ENCODE measurements at places on chromosomes 11 and 22. TPM values are rescaled to one million over a fixed set of nuclear protein-coding genes. Genes with fewer than 3 reads are reported as not detected.

Gene ROM1
- 15.6 TPM for total RNA-seq

- DNase-seq: no peak
- no peaks in the 10 kb centered on the region for H3K36me3 ChIP-seq
- H3K27me3 ChIP-seq: no peaks in the 10 kb centered on the region
- no peak overlapping the region for H3K27ac ChIP-seq
These were observed 125.7 kb downstream of the TENM4 start for GRCh38 chr11:79314906-79315689.

GRCh38 chr11:35631891-35632290 is 13.6 kb downstream of the FJX1 start:
- H3K27me3 ChIP-seq: no peaks in the 10 kb centered on the region
- H3K27ac ChIP-seq: no peak overlapping the region
- no peak overlapping the region for H3K4me3 ChIP-seq
- no peak for DNase-seq
- no peaks in the 10 kb centered on the region for H3K4me1 ChIP-seq

DNA sequence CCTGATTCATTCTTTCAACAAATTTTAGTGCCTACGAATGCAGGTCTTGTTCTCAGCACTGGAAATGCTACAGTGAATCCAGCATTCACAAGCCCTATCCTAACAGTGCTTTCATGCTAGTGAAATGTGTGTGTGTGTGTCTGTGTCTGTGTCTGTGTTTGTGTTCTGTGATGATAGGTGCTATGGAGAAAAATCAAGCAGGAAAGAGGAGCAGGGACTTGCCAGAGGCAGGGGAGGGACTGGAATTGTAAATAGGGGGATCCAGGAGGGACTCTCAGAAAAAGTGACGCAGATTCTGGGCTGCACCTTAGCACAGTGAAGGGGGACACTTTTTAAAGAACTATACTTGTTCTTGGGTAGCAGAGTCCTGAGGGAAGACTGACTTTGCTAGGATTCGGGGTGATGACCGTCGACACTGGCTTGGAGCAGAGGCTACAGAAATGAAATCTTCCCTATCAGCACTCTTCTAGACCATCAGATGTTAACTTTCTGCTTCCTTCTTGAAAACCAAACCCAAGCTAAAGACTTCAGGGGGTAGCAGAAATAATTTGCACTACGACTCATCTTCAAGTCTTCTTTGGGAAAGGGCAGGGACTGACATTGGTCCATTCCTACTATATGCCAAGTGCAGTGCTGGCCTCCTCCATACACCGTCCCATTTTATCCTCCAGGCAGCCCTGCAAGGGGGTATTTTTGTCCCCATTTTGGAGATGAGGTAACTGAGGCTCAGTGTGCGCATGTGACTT is 39.3 kb upstream of the PTPRJ start:
- no peaks in the 10 kb centered on the region for H3K4me1 ChIP-seq
- no peaks in the 10 kb centered on the region for H3K27me3 ChIP-seq
- no peak overlapping the region for H3K4me3 ChIP-seq
- no peaks in the 10 kb centered on the region for H3K36me3 ChIP-seq

Gene EIF4G2
- 752 TPM for total RNA-seq

DNA sequence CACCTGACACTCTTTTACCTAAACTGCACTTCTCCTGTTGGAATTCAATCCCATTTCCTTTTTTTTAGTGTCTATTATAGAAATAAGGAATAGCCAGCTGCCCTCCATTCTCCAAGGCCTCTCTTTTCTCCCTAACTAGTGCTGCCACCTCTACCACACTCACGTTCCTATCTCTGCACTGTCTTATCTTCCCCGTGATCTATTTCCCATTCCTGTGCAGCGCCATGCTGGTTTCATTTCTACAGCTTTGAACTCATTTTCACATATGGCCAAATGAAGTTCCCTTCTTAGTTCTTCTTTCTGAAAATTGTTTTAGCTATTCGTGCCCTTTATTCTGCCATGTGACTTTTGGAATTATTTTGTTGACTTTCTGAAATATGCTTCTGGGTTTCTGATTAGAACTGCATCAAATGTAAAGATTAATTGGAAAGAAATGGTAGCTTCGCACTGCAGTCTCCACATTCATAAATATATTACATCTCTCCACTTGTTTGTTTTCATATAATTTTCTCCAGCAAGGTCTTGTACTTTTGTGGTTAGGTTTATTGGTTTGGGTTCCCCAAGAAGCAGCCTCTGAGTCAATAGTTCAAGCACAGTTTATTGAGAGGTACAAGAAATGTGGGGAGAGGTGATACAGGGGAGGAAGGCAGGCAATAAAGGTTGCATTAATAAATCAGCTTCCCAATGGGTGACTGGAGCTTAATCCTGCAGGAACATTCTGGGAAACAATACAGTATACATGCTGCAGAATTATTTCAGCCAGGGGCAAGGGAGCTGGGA is 43.7 kb upstream of the DRD2 start:
- no peak for DNase-seq
- no peak overlapping the region for H3K27ac ChIP-seq
- no peaks in the 10 kb centered on the region for H3K4me1 ChIP-seq
- H3K4me3 ChIP-seq: no peak overlapping the region
- no peaks in the 10 kb centered on the region for H3K27me3 ChIP-seq
